ENCODE measurements at places on chromosomes 12 and 14.

GRCh38 chr14:93893661-93894261 lies 33.4 kb upstream of the FAM181A start:
- no peak for DNase-seq

DNA sequence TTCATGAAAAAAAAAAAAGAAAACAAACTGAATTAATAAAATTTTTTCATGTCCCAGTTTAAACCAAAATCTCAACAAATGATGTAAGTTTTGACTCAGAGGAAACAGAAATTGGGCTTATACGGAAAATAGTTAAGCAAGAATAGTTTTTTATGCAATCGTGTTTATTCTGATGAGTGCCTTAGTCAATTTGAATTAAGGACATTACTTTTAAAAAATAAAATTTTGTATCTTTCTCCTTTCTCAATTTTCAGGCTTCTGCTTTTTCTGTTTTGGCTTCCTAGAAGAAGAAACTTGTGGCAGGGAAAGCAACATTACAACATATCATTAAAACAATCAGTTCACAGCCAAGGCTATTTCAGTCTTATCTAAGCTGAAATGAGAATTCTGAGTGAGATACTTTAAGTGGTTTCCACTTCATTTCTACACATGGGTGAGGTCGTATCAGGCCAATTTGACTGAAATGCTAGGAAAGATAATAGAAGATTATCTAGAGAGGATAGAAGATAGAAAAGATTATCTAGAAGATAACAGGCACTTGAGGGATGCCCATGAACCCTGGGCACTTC lies 52.4 kb downstream of the BCL2L14 start:
- no peak for DNase-seq

GRCh38 chr12:119809023-119809422 lies 68.1 kb downstream of the CIT start:
- peak; percentile 45 for DNase-seq

DNA sequence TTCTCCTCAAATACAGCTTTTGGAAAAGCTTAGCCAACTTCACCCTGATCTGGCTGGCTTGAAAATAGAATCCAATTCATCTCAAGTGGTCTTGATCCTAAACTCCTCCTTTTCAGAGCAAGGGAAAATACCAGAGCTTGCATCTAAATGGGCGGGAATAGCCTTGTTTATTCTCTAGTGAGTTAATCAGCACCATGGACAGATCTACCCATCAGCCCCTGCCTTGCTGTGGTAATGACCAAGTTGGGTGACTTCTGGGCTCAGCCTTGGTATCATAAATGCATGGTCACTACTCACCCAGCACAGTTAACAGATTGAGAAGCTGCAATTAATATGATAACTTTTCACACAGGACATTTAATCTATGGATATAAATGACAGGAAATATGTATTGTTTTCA lies 196.6 kb downstream of the GLT1D1 start:
- DNase-seq: peak; percentile 28

DNA sequence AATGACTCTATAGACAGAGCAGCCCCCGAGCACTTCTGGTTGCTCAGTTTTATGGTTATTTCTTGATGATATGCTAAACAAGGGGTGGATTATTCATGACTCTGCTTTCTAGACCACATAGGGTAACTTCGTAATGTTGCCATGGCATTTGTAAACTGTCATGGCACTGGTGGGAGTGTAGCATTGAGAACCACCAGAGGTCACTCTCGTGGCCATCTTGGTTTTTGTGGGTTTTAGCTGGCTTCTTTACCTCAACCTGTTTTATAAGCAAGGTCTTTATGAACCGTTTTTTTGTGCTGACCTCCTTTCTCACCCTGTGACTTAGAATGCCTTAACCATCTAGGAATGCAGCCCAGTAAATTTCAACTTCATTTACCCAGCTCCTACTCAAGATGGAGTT lies 1036.2 kb upstream of the FLRT2 start:
- DNase-seq: no peak

DNA sequence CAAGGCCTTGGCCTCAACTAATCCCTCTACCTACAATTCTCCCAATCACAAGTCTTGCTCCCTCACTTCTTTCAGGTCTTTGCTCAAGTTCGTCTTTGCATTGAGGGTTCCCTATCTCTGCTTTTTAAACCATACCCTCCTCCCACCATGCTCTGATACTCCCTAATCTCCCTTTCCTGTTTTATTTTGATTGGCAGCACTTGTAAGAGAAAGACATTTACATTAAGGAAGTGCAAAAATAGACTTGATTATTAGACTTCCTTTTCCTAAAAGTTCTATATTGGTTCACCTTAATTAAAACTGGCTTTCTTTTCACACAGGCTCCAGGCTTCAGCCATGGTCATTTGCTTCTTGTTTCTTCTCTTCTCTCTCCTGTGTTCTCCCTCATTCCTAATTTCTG lies 18.3 kb upstream of the WIF1 start:
- DNase-seq: no peak

GRCh38 chr12:114662512-114663177 lies 21.3 kb downstream of the TBX3 start:
- peak; percentile 71 for DNase-seq

GRCh38 chr12:3161861-3162260 lies 84.7 kb downstream of the TSPAN9 start:
- no peak for DNase-seq

- peak; percentile 46 for DNase-seq
These were observed 376.9 kb downstream of the GALC start for GRCh38 chr14:87615822-87616679.

- no peak for DNase-seq
These were observed 30.0 kb downstream of the ANKS1B start for GRCh38 chr12:99954724-99955123.

DNA sequence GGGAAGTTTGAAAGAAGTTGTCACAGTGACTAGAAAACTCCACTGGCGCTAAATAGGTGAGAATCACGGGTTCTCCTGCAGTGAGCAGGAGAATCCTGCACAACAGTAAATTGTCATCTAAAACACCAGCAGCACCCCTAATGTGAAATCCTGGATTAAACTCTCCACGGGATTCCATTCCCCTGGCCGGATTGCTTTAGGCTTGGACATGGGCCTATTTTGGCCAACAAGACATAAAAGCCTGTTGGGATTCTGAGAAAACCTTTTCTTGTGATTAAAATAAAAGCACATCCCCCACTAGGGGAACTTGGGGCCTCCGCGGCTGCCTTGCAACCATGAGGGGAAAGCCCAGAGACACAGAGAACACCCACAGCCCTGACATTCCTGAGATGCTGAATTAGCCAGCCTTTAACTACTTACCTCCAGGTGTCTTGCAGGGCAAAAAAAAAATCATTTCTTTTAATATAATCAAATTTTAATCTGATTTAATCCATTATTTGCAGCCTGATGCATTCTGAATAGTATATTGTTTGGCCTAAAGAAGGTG lies 21.0 kb upstream of the TSPAN11 start:
- no peak for DNase-seq

DNA sequence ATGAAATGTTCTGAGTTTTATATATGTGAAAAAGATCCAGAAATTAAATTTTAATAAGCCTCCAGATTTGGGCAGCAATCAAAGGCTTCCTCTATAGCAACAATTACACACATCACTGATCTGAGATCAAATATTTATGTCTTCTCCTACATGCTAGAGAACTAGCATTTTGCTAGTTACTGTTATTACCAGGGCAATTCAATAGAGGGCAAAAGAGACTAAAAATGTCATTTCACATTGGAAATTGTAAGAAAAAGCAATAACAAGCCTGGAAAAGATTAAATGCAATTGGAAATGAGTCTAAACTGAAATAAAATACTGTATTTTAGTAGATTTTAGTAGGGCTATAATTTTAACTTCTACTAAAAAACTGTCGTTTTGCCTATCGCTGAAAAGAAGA lies 32.6 kb upstream of the ANO6 start:
- no peak for DNase-seq

GRCh38 chr12:104577581-104577981 lies 120.8 kb downstream of the CHST11 start:
- DNase-seq: no peak

DNA sequence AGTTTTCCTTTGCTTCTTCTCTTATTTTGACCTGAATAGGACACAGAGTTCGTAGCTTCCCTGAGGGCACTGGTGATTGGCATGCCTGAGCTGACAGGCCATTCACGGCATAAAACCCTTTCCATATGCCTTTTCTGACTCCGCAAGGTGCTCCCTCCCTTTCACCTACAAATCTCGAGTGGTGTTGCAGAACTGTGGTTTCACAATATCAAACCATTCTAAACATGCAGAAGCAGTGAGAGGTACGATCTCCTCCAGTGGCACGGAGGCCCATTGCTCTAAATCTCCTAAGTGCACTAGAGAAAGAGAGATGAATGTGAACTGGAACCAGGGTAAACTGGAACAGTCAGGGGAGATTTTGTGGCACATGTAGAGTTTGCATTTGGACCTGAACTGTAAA lies 23.9 kb downstream of the CLSTN3 start:
- no peak for DNase-seq

DNA sequence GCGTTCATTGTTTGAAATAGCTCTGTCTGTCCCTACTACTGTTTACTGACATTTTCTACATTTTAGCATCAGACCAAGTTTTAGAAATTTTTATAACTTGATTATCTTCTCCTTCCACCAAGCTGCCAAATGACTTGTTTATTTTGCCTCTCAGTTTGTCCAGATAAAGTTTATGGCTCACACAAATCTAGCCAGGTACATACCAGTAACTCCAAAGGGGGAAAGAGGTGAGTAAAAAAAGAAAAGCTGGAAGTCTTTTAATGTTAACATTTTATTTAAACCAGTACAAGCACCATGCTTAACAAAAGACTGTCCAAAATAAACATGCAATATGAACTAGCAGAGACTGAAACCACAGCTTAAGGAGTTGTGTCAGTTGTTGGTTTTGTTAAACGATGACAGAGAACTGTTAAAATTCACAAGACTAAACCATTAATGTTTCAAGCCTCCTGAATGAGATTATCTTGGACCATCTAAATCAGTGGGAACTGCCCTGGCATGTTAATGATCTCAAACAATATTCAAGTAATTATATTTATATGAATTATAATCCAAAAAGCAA lies 14.5 kb downstream of the GMFB start:
- DNase-seq: no peak

DNA sequence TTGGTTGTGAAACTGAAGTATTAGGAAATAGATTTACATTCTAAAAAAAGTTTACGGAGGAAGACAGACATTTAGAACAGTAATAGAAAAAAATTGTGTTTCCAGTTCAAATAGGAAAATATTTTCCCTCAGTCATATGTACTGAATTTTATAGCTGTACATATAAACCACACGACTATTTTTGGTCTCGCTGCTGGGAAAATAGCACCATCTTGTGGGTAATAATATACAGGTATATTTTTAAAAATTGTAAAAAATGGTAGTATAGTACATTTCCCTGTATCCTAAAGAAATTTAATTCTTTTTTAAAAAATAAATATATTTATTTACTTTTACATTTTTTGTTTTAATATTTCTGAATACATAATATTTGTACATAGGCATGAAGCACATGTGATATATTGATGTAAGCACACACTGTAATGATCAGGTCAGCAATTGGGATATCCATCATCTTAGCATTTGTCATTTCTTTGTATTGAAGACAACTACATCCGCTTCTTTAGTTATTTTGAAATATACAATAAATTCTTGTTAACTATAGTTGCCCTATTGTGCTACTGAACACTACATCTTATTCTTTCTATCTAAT lies 168.6 kb downstream of the ALX1 start:
- no peak for DNase-seq

DNA sequence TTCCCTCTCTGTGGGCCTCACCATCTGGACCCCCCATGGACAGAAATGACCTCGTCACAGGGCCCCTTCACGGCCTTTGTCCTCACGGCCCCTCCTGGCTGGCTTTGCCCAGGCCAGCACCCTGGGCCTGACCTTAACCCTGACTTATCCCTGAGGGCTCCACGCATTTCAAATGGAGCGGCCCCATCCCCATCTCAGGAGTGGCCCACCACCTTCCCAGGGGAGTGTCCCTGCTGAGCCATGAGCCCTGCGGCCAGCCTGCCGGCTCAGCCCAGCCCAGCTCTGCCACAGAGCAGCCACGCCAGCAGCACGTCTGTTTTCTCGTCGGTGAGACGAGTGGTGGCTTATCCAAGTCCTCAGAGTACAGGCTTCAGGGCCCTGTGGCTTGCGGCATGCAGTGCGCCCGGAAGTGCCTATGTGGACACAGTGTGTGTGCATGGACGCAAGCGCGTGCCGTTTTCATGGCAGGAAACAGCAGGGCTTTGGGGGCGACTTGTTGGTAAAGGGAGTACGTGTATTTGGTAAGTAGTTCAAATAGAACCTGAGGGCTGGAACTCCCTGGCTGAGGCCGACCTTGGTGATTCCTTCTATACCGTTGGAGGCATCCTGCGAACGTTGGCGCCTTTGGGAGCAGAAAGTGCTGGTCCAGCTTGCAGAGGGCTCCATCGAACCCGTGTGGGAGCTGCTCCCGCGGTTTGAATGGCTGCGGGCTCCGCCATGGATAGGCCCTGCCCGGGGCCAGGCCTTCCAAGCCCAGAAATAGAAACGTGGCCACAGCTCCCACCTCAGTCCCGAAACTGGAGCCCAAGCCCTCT lies 52.1 kb downstream of the LRCOL1 start:
- DNase-seq: no peak

- DNase-seq: no peak
These were observed 119.2 kb downstream of the PDE3A start for GRCh38 chr12:20487519-20487918.

GRCh38 chr12:124411953-124412645 lies 117.2 kb downstream of the RFLNA start:
- DNase-seq: no peak

- no peak for DNase-seq
These were observed 209.8 kb upstream of the PLEKHG7 start for GRCh38 chr12:92492995-92493394.

DNA sequence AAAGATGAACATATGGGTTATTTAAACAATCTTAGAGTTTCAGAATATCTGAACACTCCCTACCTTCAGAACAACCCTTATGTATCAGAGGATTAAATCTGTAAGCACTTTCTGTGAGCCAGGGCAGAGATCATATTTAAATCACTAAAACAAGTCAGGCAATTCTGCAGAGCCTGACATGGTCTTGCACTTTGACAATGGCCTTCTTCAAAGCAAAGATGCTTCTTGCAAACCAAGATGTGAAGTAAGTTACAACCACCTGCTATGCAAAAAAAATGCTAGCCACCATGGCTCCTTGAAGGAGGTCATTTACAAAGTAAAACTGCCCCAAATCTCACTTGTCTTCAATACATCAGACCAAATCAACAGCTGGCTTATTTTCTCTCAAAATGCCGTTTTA lies 3.2 kb downstream of the PPP1CC start:
- no peak for DNase-seq

DNA sequence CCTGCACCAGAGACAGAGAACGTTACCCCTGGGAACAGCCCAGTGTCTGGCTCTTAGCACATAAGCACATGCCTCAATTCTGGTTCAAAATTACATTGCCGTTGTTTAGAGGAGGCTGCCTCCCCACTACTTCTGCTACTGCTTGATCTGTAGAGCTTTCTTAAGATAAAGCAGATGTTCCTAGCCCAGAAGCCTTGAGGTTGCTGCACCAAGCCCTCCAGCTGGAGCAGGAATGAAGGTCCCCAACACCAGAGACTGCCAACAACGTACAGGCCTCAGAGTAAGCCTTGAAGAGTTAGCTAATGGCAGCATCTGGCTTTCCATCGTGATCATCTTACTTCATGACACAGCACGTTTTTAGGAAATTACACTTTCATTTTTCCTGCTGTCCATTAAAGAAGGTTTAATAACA lies 34.7 kb upstream of the AMIGO2 start:
- DNase-seq: no peak

GRCh38 chr14:22418631-22419030 lies 170.4 kb downstream of the DAD1 start:
- DNase-seq: peak; percentile 34

Data from GM20000 (cell line).